ENCODE measurements at places on chromosomes 2 and 18.

- no peak for DNase-seq
Observed at GRCh38 chr18:21980744-21981143, 188.6 kb upstream of the GATA6 start.

DNA sequence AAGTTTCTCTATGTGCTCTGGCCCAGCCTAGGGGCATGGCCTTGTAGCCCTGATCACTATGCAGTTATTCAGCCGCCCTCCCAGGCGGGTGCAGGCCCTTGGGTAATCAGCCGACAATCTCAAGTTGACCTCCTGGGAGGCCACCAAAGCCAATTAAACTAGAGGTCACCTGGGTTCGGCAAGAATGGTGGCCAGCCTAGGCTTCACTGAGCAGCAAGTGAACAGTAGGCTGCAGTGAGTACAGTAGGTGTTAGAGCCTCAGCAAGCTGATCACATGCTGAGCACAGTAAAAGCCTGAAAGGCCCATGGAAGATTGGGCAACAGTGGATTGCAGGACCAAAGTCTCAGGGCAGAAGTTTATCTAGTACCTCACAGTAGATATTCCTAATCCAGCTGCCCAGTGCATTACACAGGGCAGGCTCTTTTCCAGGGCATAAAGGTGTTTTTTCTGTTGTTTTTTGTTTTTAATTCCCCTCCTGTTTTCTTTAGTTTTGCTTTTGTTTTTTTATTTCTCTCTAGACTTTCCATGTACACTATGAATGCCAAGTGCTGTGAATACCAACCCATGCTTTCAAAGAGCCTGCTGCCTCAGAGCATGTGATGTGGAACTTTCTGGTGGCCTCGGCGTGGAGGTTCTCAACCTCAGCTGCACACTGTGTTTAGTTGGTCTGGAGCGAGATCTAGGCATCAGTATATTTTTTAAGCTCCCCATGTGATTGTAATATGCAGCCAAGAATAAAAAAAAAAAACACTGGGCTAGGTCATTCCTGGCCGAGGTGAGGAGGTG lies 55.9 kb upstream of the ATL2 start:
- no peak for DNase-seq

DNA sequence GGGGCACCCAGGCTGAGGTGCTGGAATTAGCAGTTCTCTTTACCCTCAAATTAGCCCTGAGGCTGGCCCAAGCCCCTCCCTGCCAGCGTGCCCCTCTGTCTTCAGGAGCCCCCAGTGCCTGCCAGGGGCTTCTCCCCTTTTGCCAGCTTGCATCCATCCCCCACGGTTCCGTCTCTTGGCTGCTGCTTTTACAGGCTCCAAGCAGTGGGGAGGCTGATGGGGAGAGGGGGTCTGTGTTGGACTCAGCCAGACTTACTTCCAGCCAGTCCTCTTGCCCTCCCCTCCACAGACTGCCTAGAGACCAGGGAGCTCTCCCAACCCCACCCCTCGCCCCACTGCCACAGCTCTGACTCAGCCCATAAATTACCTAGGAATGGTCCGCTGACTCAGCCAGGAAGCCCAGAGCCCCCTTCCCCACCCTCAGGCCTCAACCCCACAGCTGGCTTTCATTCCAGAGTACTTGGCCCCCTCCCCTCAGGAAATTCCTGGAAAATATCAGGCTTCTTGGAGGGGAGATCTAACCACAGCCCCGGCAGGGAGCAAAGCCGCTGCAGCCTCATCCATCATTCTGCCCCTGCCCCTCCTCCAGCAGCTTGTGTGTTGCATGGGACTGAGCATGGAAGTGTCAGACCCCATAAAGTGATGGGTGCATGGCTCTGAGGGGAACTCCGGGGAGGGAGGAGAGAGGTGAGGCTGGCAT lies 184.6 kb downstream of the ZFP36L2 start:
- DNase-seq, result no peak

GRCh38 chr18:4640349-4641012 lies 185.4 kb upstream of the DLGAP1 start:
- no peak for DNase-seq

DNA sequence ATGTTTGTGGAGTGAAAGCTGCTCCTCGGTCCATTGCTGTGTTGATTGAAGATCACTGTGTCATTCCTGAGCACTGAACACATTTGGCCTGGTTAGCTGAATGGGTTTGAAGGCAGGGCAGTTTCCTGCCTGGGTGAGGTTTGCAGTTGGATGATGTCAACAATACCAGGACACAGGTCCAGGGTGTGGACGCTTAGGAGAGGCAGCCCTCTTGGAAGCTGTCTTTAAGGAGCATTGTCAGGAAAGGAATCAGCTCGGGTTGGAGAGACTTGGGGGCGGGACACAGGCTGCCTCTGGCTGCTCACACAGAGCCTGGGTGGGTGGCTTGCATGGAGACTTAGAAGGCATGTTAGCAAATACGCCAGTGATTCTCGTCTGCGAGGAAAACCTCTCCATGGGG lies 237.7 kb downstream of the SEPTIN10 start:
- no peak for DNase-seq

GRCh38 chr2:1101982-1102590 lies 151.4 kb downstream of the SNTG2 start:
- no peak for DNase-seq

- no peak for DNase-seq
Observed at GRCh38 chr2:113149553-113150257, 22.3 kb downstream of the IL1RN start.

- DNase-seq, result no peak
Observed at GRCh38 chr2:181066333-181066732, 85.9 kb downstream of the UBE2E3 start.

DNA sequence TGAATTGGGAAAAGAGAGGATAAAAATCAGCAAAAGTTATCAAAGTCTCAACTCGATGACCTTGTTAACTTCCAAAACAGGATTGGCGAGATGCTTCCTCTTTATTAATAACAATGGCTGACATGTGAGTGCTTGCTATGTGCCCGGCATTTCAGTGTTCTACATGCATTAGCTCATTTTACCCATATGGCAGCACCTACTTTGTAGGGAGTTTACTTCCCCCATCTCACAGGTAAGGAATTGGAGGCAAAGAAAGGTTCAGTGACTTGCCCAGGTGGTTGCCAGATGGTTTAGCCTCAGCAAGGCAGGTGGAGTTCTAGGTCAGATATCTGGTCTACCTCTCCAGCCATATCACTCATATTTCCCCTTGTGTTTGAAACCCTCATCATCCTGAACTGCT lies 12.4 kb downstream of the TFCP2L1 start:
- no peak for DNase-seq

- no peak for DNase-seq
Observed at GRCh38 chr2:110770959-110771431, 38.6 kb downstream of the ACOXL start.

- DNase-seq, result no peak
Observed at GRCh38 chr2:201536754-201537153, 85.2 kb downstream of the STRADB start.

DNA sequence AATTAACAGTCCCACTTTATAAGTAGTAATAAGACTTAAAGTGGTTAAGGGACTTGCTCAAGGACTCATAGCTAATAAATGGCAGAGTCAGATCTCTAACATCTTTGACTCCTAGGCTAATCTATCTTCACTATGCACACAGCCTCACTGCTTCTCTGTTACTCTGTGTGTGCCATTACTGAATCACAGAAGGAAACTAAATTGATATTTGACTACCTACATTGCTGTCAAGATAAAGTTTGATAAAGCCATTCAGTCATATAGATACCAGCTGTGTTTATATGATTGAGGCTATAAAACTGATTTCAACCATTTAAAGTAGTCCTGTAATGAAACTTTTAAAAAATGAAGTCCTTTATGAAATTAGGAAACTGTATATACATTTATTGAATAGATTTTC lies 10.9 kb downstream of the SLC39A10 start:
- no peak for DNase-seq

GRCh38 chr2:182581196-182581935 lies 134.7 kb upstream of the DNAJC10 start:
- DNase-seq, result no peak

GRCh38 chr18:11392292-11392691 lies 217.1 kb upstream of the SLC35G4 start:
- no peak for DNase-seq

DNA sequence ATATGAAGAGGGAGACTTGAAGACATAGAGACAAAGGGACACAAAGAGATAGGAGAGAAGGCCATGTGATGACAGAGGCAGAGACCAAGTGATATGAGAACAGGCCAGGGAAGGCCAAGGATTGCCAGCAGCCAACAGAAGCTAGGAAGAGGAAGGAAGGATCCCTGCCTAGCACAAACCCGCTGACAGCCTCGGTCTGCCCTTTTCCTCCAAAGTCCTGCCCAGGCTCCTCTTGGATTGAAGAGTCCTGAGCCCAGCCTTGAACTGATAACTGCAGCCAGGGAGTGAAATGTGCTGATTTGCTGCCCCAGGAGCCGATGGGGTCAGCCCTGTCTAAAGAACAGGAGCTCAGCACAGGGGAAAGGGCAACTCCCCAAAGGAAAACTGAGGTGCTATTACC lies 76.6 kb downstream of the MCFD2 start:
- DNase-seq, result no peak

- no peak for DNase-seq
Observed at GRCh38 chr2:15920696-15921095, 19.7 kb upstream of the MYCN start.

DNA sequence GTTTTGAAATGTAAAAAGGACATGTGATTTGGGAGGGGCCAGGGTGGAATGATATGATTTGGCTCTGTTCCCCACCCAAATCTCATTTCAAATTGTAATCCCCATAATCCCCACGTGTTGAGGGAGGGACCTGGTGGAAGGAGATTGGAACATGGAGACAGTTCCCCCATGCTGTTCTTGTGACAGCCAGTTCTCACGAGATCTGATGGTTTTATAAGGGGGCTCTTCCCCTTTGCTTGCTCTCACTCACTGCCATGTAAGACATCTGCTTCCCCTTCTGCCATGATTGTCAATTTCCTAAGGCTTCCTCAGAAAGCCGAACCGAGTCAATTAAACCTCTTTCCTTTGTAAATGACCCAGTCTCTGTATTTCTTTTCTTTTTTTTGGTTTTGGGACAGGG lies 39.2 kb downstream of the FECH start:
- DNase-seq, result no peak

DNA sequence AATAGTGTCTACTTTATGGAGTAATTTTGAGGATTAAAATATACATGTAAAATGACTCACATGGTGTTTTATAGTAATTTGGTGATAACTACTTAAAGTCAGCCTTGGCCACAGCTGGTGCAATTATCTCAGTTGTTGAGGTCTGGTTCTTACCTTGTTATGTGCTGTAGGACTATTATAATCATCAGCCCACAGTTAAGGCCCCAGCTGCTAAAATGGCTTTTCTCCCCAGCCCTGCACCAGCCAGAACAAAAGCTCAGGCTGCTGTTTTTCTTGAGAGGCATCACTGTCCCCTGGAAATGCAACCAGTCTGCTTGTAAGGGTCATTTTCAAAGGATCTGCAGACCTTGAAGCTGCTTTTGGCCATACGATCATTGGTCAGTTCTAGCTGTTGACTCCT lies 283.3 kb upstream of the THUMPD2 start:
- no peak for DNase-seq

- DNase-seq, result no peak
Observed at GRCh38 chr2:240103136-240103535, 33.0 kb downstream of the COPS9 start.

DNA sequence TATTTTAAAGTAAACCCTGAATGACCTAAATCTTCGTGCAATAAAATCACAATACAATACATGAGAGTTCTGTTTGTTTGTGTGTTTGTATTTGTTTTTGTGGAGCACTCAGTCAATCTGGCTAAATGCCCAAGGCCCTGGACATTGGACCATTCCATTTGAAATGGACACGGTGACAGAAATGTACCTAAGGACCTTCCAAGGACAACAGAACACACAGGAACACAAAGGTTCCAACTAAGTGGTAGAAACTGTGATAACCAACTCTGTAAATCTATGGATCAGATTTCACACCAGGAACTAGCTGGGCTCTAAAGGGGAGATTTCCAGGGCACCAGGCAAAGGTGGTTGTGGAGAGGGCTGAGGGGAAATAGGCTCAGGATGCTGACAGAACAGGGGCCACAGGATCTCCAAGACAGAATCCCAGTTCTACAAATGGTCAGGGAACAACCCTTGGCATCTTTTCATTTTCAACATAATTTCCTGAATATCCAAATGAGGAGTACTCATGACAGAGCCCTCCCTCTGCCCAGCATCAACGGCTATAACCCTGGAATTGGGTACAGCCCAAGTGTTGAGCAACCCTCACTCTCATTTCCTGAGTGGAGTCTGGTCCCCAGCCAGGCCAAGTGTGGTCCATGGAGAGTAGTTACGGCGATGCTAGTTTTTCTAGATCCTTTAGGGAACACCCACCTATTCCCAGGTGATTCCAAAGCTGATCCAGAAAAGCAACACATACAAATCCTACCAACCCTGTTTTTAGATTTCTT lies 78.4 kb downstream of the NCKAP5 start:
- DNase-seq, result no peak

DNA sequence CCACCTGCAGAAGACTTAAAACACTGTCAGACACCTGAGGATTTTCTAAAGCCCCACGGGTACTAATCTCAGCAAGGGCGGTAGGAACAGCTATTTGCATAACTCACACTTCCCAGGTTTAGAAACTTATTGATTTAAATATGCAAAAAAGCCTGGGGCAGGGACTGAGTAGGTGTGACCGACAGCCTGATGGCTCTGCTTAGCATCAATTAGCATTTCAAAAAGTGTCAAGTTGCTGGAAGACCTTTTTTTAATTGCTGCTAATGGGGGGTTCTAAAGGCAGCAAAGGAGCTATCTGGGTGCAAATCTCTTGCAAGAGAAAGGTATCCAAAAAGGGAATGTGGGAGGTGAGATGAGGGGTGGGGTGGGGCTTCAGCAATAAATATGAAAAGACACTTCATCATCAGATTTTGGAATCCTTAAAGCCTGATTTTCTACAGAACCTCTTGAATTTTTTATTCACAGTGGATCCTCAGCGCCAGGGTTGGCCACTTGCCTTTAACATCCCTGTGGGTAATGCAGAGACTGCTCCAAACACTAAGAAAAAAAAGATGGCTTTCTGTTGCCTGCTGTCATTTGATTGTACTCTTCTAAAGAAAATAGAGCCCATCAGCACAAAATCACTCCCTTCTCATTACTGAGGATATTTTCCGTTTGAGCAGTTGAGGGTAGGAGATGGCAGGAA lies 121.1 kb upstream of the RMP24 start:
- no peak for DNase-seq

DNA sequence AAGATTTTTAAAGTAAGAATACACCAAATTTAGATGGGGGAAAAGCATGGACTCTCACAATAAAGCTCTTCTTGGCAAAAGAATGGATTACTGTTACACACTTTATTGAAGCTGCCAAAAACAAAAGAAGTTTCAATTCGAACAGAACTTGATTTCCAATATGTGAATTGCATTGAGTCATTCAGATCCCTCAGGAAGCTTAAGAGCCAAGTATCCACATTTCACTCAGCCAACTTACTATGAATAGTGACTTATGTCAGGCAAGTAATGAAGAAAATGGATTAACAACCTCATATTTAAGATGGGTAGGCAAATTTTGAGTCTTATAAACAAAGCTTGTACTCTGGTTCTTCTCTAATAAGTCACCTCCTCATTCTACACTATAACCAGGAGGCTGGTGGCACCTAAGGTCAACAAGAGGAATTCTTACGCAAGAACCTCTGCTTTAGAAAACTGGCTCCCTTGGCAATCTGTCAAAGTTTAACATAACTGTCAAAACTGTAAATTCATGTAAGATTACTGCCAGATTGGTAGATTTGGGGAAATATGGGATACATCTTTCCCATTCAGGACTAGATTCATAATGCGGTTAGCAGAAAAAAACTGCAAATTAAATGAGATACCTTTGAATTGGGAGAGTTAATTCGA lies 6.0 kb downstream of the HADHA start:
- DNase-seq, result no peak

- no peak for DNase-seq
Observed at GRCh38 chr2:37919631-37920032, 5.5 kb upstream of the RMDN2 start.

Measured in naive B cell (primary cell).